Right ventricle myocardium inferior (tissue), 1 donor: ENCODE measurements at places on chromosomes 7 and 10. TPM values are rescaled to one million over a fixed set of nuclear protein-coding genes. Genes with fewer than 3 reads are reported as not detected.

GBX1 gene
- 2.4 TPM for total RNA-seq

DNA sequence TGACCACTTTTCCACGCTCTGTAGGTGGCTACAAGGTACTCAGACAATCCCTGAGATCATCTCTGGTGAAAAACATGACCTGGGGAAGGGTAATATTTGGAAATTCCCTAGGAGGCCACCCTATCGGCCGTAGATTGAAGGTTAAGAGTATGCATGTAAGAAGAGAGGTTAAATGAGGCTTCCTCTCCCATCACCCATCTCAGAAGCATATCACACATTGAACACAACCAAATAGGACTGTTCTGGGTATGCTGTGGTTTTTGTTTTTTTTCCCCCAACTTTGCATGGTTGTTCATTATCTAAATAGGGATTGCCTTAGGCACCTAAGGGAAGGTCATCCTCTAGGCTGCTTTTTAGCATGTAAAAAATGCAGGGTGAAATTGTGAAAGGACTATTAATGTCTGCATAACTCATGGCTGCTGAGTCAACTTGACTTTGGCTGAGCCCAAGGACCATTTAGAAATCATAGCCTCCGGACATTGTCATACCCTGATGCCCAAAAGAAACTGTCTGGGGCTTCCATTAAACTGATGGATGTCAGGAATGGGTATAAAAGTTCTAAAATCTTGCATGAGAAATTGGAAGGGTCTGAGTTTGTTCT, 24.7 kb upstream of the ST8SIA6 start:
- no peak for DNase-seq

GRCh38 chr7:4073750-4074149, 608.3 kb upstream of the FOXK1 start:
- DNase-seq: no peak

GRCh38 chr7:148699782-148700629, 1.3 kb downstream of the CUL1 start:
- DNase-seq: no peak

DNA sequence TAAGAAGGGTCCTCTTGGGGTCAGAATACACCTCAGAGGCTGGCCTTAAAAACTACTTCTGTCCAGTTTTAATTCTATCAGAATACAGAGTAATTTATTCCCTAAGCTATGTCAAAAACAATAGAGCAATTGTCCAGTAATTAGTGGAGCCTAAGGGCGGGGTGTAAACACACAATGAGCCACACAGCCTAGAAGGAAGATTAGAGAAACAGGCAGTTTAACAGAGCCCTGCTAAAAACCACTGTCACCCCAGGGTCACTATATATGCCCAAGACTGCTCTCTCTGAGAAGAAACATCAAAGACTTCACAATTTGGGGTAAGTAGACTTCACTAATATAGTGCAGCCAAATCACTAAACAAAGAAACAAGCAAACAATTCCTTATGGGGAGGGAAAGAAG, 27.2 kb upstream of the WNT2 start:
- no peak for DNase-seq

GRCh38 chr10:72887043-72887442, 6.5 kb upstream of the OIT3 start:
- DNase-seq: no peak

DNA sequence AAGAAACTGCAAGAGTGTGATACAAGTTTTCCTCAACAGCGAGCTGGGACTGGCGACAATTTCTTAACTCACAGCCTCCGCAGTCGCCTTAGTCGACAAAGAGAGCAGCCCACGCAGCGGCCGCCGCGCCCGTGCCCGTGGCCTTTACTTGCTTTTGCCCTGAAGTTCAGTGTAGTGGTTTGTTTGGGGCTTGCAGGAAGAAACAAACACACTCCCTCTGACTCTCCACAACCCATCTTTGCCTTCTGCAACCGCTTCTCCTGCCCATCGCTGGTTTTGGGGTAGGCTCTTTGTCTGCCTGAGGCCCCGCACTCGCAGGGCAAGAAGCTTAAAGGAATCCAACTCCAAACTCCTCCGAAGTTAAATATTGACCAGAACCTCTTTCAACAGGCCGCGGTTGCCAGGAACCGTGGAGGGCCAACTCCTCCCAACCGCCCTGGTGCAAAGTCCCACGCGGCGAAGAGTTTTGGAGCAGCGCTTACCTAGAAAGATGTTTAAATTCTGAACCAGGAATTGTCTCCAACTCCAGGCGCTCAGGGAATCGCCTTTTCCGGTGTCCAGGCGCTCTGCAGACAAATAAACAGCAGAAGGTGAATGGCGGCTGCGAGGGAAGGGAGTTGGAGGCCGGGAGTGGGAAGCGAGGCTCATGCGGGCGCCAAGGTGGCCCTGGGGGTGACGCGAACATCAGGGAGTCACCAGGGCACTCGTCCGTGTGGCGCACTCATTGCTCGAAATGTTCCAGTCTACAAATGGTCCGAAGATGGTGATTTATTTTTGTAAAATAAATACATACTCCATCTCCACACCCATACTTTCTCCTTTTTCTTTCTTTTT, 8.3 kb downstream of the HOXA4 start:
- no peak for DNase-seq

DNA sequence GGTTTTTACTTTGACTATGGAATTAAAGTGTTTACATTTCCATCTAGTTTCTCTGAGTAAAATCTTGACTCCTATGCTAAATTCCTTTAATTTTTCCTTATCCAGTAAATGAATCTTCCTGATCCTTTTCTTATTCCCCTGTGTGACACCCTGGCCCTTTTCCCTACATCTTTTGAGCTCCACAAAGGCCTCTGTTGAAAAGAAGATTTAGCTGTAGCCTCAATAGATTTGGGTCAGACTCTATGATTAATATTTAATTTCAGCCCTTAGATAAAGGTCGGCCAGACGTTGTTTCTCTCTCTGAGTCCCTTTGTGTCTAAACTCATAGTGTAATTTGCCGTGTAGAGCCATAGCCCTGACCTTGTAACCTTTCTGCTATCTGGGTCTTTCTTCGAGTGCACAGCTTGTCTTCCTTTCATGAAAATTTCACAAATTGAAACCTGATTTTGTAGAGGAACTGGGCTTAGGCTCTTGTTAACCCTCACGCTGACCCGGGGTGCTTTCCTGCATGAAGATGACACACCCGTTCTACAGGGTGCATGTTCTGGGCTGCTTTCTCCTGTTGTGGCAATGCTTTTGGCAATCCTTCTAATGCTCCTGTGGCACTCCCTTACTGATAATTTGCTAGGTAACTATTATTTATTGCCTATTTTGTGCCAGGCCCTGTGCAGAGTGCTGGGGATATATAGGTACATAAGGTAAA, 21.2 kb downstream of the LSMEM1 start:
- no peak for DNase-seq

- DNase-seq: peak; percentile 41
Measured at GRCh38 chr7:2225830-2226229, 6.9 kb downstream of the MAD1L1 start.
